ENCODE measurements at places on chromosomes 4 and X.

DNA sequence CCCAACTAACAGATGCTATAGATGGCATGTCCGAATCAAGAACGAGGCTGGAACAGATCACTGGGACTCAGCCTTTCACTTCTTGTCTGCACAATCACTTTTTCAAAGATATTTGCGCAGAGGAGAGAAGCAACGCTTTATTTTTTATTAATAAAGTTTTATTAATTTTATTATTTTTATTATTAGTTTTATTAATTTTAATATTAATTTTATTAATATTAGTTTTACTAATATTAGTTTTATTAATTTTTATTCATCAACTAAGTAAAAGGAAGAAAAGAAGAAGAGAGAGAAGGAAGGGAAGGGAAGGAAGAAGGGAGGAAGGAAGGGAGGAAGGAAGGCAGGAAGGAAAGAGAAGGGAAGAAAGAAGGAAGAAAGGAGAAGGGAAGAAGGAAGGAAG, 236.4 kb upstream of the HHIP start:
- DNase-seq: no peak

- DNase-seq: no peak
These were observed 1655.5 kb upstream of the AGA start for GRCh38 chr4:179097741-179098140.

DNA sequence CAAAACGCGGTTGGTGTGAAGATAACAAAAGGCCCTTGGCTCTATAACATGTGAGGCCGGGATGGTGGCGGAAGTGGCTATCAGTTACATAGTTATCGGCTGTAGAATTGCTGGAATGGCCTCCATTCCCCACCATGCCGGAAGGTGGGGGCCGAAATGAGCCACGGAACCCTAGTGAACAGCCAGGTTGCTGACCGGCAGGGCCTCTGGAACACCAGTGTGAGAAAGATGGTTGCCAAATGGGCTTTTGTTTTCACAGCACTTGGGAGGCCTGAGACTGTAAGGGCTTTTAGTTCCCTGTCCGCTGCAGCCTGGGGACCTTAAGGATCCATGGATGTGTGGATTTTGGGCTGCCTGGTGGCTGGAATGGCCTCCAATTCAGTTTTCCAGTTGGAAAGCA, 23.3 kb upstream of the ARX start:
- DNase-seq: no peak

- no peak for DNase-seq
These were observed 548 bp downstream of the NEUROG2 start for GRCh38 chr4:112515198-112516065.

GRCh38 chrX:107684956-107685385, 56.7 kb downstream of the PRPS1 start:
- peak; percentile 46 for DNase-seq

DNA sequence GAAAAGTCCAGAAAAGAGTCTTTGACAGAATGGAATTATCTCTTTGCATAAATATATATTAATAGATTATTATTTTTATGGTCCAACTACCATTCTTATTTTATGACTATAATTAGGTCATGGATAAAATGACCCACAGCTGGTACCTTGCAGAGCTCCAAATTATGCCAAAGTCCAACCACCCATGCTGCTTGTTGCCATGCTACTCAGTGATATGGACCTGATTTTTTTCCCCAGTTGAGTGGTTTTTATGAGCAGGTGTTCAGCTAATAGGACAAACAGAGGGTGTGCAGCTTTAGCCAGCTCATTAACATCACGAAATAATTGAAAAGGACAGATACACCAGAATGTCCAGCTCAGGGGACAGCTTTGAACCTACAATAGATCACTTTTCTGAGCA, 9.7 kb downstream of the HOPX start:
- DNase-seq: no peak

DNA sequence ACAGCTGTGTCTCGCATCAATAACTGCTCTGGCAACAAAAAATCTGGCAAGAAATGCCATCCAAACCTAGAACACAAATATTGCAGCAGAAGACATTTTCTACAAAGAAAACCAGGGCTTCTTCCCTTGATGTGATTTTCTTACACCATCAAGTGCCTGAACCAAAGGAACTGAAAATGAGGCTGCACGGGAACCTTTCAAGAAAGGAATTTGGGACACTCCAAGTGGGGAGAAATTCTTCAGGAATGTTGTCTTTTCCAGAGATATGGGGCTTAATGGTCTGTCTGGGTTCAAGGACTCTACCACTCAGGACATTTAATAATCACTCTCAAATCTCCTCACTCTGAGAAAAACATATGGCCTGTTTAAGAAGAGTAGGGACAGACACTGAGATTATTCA, 57.6 kb downstream of the PRDM5 start:
- no peak for DNase-seq

DNA sequence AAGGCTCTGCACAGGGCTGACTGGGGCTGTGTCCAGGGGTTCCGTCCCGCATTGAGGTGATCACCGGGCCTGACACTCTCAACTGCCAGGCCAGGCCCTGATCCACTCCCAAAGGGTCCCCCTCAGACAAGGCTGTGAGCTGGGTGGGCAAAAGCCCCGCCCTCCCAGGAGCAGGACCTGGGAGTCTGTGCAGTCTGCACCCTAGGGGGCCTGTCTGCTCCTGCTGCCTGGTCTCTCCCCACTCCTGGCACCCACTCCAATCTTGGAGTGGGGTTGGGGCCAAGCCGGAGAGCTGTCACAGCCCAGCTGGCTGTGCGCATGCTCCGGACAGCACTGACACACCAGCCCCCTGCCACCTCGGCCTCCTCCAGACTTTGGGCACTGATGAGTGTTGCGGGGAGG, 9.4 kb upstream of the SPP1 start:
- no peak for DNase-seq

GRCh38 chr4:110543577-110543976, 67.6 kb downstream of the ENPEP start:
- no peak for DNase-seq

DNA sequence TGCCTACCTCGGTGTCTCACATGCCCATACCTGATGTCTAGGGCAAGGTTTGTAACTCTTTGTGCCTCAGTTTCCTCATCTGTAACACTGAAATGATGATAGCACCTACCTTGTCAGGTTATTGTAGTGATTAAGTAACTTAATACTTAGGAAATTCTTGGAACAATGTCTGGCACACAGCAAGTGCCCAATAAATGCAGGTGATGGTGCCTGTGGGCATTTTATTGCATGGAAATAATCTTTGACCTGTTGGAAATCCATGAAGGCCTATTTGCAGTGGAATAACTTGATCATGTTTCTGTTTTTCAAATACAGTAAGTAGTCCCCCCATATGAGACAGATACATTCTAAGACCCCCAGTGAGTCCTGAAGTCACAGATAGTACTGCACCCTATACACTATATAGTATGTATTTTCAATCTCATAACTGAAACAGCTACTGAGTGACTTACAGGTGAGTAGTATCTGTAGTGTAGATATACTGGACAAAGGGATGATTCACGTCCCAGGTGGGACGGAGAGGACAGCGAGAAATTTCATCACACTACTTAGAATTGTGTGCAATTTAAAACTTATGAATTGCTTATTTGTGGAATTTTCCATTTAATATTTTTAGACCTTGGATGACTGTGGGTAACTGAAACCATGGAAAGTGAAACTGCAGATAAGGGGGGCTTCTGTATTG, 42.1 kb downstream of the AFF1 start:
- no peak for DNase-seq

Measured in inflammatory macrophage treated with lipopolysaccharide for 1 hour (primary cell).